ENCODE measurements at places on chromosomes 16 and 17.

DNA sequence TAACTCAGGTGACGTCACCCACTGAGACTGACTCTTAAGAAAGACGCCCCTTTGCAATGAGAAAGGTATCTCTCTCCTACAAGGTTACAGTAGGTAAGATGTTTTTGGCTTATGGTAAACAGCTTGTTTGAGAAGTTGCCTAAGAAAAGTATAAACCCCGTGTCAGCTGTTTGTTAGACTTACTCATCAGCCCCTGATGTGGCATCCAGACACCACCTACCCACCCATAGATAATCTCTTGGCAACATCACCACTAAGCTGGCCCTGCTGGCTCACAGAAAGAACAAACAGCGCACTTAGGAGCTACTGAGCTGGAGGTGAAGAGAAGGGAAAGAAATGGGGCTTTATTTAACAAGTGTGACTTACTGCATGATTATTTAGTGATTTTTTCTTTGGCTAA lies 121.0 kb downstream of the PARN start:
- DNase-seq: no peak

DNA sequence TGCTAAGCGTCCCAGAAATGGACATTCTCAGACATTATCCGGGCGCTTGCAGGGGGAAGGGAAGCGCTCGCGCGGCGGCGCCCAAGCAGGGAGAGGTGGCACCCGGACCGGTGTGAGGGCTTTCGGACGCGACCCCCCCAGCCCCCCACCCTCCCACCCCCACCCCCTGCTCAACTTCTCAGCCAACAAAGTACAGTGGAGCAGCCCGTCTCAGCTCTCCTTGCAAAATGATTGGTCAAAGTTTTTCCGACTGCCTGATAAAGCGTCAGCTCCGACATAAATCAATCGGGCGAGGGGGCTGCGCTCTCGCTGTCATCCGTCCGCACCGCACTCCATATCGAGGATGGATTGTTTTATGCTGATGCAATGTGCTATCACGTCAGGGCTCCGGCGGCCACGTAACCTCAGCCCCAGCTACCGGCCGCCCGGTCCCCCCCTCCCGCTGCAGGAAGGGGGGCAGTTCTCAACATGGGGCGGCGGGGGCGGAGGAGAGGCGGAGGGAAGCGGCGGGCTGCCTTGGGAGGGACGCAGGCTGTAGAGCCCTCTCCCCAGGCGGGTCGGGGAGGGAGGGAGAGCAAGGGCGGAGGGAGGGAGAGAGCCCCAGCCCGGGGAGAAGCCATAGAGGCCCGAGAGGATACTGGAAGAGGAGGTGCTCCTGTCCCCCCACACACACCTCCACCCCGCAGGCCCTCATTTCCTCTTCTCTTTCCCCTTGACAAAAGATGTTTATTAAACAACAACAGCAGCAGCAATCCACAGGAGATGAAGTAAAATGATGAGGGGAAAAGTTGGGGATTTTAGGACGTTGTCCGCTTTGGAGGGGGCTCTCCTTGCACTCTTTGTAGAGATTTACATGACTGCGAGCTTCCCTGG lies at the start of gene HOXB9:
HOXB9 (minus strand) TSS at position 114 of the 873 bp plus-strand sequence; CDS start at position 25, 89 bp downstream.
- DNase-seq: peak; percentile 52

- DNase-seq: no peak
Observed at GRCh38 chr16:48284772-48285409, 37.6 kb upstream of the ABCC11 start.

DNA sequence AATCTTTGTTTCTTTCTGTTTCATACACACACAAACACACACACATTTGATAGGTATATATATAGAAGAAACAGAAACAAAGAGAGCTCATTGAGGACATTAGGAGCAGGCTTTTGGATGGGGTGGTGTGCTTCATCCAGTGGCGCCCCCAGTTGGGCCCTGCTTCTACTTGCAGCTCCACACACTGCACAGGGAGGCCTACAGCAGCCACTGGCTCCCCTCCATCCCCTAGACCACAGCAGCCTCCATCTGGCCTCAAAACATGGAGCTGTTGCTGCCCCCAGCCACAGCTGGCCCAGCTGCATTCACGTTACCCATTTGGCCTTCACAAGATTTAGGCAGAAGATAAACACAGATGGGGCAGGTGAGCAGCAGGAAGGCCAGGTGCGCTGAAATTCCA lies 33.1 kb upstream of the NF1 start:
- no peak for DNase-seq

DNA sequence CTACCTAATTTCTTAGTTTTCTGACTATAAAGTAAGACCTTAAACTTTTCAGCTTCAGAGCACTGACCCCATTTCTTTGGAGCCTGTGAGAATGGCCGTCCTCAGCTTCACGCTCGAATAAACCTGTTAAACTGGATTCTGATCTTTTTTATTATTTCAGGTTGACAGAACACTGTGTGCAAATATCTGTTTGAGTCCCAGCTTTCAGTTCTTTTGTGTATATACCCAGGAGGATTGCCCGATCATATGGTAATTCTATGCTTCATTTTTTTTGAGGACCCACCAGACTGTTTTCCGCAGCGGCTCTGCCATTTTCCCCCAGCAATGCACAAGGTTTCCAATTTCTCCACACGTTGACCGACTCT lies 19.8 kb upstream of the KCNH6 start:
- DNase-seq: no peak

DNA sequence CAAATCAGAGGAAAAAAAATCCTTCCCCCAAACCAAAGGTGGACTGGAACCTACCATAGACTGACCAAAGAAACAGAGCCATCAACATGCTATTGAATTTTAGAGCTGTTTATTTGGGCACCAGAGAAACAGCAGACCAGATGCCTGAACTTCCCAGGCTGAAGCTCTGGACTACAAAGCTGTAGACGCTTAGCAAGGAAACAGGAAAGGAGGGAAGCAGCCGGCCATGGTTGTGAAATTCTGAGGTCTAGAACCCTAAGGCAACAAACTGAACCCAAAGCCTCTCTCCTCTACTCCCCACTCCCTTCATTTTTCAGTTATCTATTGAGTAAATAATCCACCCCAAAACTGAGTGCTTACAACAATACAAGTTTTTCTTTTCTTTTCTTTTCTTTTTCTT lies 45.4 kb upstream of the MEIOC start:
- no peak for DNase-seq

- DNase-seq: no peak
Observed at GRCh38 chr17:56890390-56890789, 23.5 kb downstream of the TRIM25 start.

GRCh38 chr16:87580855-87581261 lies 21.4 kb upstream of the JPH3 start:
- no peak for DNase-seq

DNA sequence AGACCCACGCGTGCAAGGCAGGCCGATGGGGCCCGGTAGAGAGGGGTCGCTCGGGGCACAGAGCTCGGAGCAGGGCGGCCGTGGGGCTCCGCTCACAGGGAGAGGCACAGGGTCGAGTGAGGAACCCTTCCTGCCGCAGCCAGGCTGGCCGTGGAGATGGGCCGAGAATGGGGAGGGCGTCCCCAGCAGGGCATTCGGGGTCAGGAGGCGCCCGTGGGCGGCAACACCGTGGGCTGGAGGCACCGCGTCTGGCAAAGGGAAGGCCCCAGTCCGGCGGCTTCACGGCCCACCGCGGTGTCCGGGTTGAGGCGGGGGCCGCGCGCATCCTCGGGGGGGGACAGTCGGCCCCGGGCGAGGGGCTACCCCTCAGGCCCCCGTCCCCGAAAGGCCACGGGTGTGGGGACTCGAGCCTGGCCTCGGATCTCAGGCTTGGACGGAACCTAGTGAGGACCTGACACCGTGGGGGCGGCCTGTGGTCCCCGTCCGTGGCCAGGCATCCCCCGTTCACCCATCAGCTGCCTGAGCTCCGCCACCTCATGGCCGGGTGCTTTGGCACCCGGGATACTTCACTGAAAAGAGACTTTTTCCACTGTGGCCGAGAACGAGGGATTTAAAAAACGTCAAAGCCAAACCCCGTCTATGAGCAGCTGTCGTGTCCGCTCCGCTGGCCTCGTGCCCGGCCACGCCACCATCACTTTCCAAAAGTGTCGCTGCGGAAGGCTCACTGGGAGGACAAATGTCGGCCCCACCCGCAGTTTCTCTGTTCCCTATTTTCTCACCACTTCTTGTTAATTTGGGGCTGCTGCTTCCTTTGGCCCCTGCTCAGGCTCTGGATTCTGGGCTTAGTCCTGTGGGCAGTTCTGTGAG lies 73.6 kb downstream of the METRNL start:
- no peak for DNase-seq

DNA sequence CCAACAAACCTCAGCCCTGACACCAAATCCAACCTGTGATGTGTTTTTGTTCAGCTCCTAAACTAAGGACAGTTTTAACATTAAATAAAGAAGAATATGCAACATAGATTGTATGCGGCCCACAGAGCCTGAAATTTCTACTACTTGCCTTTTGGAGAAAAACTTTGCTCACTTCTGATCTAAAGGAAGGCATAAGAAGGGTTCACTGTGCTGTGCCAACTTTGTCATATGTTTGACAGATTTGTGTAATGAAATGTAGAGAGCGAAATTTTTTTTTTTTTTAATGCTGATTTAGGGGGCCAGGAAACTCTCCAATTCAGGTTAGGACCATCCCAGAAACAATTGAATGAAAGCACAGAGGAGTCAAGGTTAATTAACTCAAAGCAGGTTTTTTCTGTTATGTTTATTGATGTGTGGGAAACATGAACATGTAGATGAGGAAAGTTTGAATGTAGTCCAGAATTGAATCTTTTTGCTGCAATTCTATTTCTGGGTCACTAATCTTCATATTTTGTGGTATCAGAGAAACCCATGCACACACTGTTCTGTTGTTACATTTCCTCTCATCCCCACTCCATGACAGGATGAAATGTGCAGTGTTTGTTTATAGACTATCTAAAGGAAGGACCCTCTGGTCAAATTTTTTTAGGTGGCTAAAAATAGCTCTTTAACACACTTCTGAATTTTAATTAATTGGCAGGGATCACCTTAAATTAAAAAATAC lies 71.5 kb downstream of the TAOK1 start:
- no peak for DNase-seq

DNA sequence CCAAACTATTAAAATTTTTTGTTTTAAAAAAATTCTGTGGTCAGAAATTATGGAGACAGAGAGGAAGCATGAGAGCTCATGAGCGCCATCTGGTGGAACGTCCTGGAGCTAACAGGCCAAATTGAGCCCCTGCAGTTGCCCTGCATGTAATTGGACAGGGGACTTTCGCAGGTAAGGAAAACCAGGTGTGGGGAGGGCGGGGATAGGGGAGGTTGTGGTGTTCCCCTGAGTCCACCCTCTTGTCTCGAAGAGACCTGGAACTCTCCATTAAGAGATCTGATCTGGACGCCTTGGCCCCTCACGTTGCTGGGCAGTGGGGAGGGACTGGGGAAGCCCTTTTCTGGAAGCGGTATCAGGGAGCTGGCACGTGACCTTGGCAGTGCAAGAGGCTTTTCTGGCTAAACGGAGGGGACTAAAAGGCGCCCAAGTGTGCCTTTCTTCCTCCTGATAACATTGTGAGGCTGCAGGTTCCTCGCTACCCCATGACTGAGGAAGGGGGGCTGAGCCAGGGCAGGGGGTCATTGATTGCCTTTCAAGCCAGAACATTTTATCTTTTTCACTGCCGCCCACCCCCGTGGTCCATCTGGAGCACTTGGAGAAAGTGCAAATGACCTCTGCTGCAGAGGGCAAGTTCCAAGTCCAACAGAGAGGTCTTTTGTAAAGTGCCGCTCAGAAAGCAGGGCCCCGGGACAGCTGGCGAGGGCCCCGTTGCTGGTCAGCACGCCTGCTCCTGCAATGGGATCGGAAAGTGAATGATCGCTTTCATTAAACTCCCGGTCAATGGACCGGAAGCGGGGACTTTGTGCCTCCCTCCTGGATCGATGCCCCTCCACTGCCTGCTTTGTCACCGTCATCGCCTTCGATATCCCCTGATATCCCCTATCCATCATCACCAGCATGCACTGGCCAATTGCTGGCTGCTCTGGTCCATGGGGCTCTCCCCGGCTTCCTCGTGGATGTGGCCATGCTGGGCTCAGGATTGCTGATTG lies 18.4 kb downstream of the PDILT start:
- DNase-seq: peak; percentile 47
